ENCODE measurements at places on chromosomes 16 and 17.

DNA sequence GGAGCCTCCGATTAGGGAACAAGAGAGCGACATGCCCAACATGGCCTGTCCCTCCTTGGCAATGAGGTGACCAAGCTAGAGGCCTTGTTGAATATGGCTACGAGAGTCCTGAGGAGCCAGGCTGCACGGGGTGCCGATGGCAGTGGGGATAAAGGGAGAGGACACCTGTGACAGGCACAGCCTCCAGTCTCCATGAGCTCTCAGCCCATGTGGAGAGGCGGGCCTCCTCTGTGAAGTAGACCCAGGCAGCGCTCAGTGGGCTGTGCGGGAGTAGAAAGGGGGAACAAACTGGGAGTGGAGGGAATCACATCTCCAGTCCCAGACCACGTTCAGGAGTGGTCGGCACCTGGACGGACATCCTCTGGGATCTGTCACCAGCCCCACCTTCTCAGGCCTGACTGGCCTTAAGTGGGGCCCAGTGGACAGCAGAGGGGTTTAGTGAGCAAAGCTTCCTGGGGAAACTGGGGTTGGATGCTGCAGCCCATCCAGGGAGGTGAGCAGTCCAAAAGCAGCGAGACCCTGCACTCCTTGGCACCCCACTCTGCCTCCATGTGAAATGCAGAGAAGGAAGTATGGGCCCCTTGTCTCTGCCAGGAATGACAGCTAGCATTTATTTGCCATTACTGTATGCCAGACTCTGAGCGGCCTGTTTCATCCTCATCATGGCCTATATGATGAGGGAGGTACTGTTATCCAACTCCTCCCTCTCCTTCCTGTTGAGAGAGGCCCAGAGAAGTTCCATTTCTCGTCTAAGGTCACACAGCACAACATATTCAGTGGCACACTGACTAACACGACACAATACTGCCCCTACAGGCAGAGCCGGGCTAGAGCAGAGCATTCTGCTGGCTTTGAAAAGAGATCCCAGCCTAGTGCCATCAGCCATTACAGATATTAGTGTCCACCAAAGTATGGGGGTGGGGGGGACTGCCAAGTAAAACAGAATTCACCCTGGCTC is 4.5 kb upstream of the TMEM92 start:
- peak; percentile 83 for DNase-seq

DNA sequence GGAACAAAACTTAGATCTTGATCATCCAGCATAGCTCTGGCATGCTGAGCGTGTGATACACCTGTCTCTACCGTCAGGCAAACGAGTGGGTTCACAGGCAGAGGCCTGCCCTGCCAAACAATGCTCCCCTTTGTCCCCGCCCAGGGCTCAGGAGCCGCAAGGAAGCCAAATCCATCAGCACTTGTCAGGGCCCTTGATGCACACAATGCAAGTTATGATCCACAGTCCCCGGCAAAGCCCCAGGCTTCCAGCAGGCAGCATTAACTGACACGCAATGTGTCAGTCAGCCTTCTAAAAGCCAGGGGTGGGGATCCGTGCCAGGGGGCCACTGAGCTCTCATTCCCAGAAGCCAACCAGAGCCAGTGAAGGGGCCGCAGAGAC is 460.9 kb downstream of the SLC39A11 start:
- DNase-seq = no peak

DNA sequence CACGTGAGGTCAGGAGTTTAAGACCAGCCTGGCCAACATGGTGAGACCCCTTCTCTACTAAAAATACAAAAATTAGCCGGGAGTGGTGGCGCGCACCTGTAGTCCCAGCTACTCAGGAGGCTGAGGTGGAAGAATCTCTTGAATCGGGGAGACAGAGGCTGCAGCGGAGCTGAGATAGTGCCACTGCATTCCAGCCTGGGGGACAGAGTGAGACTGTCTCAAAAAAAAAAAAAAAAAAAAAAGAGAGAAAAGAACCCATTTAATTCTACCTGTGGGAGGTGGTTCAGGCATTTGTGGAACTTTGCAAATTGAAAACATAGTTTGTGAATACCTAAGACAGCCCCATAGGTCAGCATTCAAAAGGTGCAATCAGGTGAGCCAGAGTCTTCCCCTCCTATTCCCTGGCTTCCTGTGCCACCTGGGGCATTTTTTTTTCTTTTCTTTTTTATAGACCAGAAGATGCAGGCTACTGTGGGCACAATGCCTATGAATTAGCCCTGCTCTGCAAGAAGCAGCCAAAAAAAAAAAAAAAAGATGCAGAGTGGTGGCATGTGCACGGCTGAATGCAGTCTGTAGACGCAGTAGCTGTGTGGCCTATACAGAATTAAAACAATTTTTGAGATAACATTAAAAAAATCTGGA is 9.1 kb upstream of the SOCS3 start:
- DNase-seq = peak; percentile 77

DNA sequence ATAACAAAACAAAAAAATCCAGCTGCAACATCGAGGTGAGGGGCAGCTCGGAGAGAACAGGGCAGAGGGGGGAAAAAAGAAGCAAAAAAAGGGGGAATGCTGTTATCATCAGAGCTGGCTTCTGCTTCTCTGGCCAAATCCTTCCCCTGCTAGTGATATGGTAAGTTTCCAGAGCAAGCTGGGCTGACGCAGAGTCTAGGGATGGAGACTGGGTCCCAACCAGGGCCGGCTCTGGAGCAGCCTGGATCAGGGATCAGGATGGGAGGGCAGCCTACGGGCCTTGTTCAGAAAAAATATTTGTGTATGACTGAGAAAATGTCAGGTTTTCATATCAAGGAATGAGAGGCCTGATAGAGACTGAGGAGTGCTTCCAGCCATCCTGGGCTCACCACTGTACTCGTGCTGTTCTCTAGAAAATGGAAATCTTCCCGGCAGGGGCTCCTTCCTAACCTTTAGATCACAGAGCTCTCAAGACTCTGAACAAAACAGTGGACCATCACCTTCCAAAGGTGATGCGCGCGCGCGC is 726 bp upstream of the C1QTNF1 start:
- peak; percentile 47 for DNase-seq

DNA sequence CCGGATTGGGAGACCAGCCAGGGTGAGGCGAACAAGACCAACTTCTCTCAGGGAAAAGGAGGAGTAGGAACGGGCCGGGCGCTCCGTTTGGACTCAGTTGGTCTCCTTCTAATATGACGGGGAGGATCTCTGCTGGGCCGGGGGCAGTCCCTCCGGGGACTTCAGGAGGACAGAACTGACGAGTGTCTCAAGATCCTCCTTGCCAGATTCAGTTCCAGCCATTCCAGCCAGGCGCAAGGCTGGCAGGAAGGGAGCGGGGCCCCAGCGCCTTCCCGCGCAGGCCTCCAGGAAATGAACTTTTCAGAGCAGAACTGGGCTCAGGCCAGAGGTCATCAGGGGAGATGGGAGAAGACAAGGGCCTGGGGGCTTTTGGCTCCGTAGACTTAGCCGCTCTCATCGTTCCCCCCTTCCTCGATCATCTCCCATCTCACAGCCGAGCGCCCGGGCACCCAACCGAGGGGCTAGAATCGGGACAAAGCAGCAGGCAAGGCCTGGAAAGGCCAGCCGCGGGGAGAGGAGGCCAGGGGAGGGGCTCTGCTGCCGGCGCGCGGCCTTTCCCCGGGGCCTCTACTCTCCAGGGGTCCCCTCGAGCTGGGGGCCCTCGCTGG is 1.6 kb downstream of the ZNF423 start:
- DNase-seq = peak; percentile 74

- DNase-seq = no peak
Observed at GRCh38 chr16:22726868-22727267, 87.1 kb upstream of the HS3ST2 start.
